ENCODE measurements at places on chromosomes 3 and 15.

DNA sequence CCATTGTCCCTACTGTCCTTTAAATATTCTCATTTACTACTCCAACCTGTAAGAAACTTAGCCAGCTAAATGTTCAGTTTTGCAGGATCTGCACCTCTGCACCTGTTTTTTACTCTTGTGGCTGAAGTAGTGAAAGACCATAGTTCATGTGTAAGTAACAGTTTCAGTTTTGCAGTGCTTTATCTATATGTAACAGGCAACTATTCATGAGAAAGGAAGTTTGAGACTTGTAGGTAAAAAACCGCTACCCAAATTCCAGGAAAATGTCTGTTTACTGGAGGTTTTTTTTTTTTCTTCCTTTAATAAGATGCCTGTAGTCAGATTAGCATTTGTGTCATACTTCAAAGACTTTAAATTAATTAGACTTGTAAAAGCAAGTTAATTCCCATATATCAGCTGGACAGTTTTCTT is 25.4 kb upstream of the MBNL1 start:
- DNase-seq, result peak; percentile 87

DNA sequence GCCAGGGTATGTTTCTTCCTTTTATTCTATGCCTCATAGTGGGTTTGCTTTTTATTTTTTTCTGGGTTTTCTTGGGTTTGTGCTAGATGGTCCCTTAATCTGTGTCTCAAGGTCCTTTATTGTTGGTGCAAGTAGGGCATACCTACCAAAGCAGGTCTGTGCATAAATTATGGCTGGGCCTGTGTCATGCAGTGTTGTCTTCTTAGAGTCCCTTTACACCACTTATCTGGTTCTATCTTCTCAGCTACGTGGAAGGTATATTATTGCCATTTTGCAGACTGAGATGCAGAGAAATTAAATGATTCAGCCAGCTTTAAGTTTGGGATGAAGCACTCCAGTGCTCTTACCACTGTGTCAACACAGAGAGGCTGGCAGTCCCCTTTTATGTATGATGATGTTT is 293.5 kb upstream of the SOX2 start:
- no peak for DNase-seq

DNA sequence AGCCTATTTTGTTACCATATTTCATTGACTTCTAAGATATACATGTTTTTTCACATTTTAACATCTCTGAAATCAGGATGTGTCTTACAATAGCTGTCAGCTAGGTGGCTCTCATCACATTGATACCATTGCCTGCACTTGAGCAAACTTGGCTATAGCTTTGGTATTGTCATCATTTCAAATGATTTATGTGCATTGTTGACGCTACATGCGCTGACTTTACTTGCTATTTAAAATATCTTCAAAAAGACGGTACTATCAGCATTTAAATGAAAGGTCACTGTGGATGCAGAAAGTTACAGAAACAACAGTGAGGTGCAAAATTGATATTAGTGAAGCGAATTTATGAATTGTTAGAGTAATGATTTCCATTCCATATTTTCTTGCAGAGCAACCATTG is 54.0 kb upstream of the ABHD2 start:
- DNase-seq, result no peak

DNA sequence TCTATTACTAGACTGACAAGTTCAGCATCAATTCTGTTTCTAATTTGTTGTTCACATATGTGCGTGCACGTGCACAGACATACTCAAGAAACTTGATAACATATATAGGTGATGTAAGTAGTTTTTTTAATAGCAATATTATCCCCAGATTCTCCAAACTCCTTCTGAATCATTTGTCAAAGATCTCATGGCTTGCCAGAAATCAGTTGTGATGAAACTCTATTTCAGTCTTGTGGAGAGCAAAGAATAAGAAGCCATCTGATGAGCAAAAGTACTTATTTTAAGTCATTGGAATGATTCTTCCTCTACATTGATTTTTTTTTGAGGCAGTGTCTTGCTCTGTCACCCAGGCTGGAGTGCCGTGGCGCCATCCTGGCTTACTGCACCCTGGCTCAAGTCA is 167.0 kb upstream of the TBL1XR1 start:
- no peak for DNase-seq

DNA sequence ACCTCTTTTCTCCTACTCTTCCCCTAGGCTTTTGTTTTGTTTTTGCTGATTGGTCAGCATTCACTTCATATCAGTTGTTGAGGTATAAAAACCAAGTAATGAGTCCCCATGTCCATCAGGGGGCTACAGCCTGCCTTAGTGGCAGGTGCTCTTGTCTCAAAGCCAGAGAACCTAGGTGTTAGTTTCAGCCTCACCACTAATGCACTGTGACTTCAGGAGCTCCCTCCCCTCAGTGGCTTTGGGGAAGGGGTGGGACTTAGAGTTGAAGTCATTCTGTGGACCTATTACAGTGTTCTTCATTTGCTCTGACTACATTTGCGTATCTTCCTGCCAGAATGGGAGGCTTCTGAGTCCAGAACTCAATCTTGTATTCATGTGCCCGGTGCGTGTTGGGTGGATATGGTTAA is 41.6 kb downstream of the NR2C2 start:
- DNase-seq, result peak; percentile 64

DNA sequence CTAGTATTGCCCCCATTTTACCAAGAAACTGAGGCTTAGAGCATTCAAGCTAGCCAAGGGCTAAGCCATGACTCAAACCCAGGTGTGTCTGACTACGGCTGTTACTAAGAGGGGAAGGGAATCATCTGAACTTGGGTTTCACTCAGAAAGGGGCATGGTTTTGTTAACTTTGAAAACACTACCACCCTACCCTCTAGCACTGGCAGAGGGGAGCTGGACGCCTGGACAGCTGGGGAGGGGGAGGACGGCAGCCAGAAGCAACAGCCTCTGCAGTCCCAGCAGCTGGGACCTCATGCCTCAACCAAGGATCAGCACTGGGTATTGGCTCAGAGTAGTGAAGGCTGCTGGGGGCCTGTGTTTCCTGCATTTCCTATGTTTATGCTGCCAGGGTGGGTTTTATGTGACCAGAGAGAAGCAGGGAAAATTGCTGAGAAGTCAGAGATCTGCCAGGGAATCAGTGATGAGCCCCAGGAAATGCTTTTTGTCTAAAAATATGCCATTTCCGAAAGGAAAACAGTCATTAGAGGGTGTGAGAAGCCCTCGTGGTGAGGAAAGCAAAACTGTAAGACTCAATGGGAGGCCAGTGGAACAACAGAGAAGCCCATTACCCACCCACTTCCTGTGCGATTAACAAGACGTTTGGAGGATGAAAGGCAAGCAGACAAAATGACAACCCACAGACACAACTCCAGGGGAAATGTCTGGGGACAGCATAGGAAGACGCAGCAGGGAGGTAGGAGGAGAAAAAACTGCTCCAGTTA is 41.2 kb downstream of the LIPC start:
- peak; percentile 68 for DNase-seq

GRCh38 chr3:47961815-47962606 is 54.2 kb downstream of the MAP4 start:
- peak; percentile 29 for DNase-seq

- DNase-seq, result no peak
Measured at GRCh38 chr3:63984391-63984790, 38.9 kb downstream of the PSMD6 start.

- DNase-seq, result no peak
Measured at GRCh38 chr3:195932418-195933043, 24.2 kb upstream of the TNK2 start.

GRCh38 chr3:73955494-73956070 is 330.8 kb upstream of the PDZRN3 start:
- DNase-seq, result no peak

DNA sequence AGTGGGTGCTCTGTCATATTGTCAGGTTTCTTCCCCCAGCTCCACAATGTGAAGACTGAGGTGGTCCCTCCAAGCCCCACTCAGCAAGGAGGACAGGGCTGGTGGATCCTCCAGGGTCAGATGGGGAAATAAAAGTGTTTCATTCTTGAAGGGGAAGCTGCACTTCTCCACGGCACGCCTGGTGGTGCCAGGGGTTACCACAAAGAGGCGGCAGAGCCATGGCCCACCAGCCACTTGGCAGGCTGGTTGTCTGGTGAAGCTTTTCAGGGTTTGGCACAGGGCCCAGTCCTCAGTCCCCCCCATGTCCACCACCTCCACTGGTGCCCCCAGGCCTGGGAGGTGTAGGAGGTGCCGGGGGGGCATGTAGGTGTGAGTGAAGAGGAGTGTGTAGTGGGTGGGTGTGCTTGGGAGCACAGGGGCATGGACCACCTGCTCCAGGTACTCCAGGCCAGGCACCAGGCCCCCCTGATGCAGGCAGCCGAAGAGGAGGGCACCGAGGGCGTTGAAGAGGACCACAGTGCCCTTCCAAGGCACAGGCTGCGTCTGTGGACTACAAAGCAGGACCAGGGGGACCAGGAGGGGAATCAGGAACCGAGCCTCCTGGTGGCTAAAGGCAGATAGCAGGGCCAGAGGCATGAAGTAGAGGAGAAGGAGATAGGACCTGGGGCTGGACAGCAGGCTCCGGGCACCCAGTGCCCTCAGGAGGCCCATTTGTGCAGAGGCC is 5.0 kb upstream of the NCBP2 start:
- DNase-seq, result no peak

- DNase-seq, result no peak
Measured at GRCh38 chr3:144816323-144816722, 844.7 kb downstream of the DIPK2A start.

GRCh38 chr3:13217736-13218540 is 144.7 kb upstream of the IQSEC1 start:
- DNase-seq, result peak; percentile 19

GRCh38 chr15:44719293-44719999 is 8.1 kb downstream of the B2M start:
- peak; percentile 90 for DNase-seq

- no peak for DNase-seq
Measured at GRCh38 chr3:105613120-105613519, 246.4 kb downstream of the ALCAM start.

DNA sequence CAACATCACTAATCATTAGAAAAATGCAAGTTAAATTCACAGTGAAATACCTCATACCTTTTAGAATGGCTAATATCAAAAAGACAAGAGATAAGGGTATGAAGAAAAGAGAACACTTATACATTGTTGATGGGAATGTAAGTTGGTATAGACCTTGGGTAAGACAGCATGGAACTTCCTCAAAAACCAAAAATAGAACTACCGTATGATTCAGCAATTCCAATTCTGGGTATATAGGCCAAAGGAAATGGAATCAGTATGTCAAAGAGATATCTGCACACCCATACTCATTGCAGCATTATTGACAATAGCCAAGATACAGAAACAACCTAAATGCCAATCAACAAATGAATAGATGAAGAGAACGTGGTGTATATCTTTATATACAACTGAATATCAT is 166.8 kb upstream of the LRRN1 start:
- DNase-seq, result no peak

DNA sequence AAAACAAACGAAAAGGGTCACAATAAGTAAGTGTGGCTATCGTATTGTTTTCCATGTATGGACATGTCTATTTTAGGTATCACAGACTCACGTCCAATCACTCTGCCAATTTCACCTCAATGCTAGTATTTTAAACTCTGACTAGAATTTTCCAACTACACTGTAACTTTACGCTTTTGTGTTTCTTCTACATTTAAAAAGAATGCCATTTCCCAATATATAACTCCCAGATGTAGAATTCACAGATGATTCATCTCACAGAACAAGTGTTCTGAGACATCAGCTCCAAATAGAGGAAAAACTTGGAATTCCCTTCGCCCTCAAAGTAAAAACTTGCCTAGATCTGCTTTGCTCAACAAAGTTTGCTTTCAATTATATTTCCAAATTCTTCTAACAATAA is 14.2 kb downstream of the LRIG1 start:
- DNase-seq, result no peak
